ENCODE measurements at places on chromosomes 2 and 18.
A peak's percentile ranks its signal among the peaks of the same experiment; 100 is the strongest.

- no peak for DNase-seq
Measured at GRCh38 chr2:190717764-190718651, 69.1 kb downstream of the NAB1 start.

DNA sequence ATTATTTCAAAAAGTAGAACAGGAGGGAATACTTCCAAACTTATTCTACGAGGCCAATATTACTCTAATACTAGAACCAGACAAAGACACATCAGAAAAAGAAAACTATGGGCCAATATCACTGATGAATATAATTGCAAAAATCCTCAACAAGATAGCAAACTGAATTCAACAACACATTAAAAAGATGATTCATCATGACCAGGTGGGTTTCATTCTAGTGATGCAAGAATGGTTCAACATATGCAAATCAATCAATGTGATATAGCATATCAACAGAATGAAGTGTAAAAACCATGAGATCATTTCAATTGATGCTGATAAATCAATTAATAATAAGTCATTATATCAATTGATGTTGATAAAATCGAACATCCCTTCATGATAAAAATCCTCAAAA lies 22.4 kb upstream of the EML6 start:
- DNase-seq, result no peak

- DNase-seq, result no peak
Measured at GRCh38 chr18:54263904-54264336, 5.4 kb upstream of the POLI start.

- no peak for DNase-seq
Measured at GRCh38 chr18:292271-292670, 24.4 kb upstream of the THOC1 start.

- peak; percentile 86 for DNase-seq
Measured at GRCh38 chr2:238820916-238821315, 27.0 kb upstream of the TWIST2 start.

- DNase-seq, result no peak
Measured at GRCh38 chr2:28751956-28752630, 463 bp downstream of the PPP1CB start.

DNA sequence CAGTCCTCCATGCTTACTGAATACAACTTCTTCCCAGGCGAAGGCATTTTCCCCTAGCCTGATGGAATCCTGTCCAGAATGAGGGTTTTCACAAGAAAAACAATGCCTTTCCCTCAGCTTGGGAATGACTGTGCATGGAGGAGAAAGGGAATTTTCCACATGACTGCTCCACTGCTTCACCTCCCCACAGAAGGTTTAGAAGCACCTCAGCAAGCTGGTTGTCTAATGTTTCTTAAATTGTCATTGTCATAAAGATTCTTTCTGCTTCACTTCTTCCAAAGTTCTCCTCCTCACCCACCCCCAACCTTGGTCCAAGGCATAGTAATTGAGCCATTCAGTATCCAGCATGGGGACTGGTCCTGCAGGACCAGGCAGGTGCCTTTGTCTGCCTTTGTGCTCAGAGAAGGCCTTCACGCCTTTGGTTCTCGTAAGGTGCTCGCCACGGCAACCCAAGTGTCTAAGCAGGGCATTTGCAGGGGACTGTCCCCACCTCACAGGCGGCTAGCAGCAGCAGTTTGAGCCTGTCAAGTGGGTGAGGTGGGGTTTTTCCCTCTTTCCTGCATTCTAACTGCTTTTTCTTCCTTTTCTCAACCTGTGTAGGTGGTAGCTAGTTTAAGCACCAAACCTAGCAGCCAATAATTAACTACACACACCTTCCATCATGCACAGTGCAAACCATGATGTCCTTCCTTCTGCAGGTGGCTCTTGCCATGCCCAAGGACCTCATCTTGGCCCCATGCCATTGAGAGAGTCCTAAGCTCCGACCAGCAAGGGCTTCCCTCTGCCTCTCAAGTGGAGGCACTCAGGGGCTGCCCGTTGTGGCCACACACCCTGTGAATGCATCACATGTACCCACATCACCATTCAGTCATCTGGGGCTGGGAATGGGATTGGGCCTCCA lies 65.7 kb upstream of the BCL2L11 start:
- DNase-seq, result no peak

- no peak for DNase-seq
Measured at GRCh38 chr2:125092276-125093009, 1067.4 kb downstream of the CNTNAP5 start.

All from fibroblast of skin of right quadriceps (primary cell).